ENCODE measurements at places on chromosomes 1 and 21.

GRCh38 chr1:63987014-63987627 is 213.3 kb downstream of the ROR1 start:
- DNase-seq, result no peak

GRCh38 chr21:31744182-31744800 is 12.4 kb upstream of the SCAF4 start:
- no peak for DNase-seq

GRCh38 chr1:84257617-84258016 is 43.9 kb upstream of the SAMD13 start:
- DNase-seq, result no peak

GRCh38 chr1:234899041-234899729 is 229.5 kb downstream of the TOMM20 start:
- DNase-seq, result no peak

- no peak for DNase-seq
These were observed 213.2 kb downstream of the TNR start for GRCh38 chr1:175530183-175530582.

DNA sequence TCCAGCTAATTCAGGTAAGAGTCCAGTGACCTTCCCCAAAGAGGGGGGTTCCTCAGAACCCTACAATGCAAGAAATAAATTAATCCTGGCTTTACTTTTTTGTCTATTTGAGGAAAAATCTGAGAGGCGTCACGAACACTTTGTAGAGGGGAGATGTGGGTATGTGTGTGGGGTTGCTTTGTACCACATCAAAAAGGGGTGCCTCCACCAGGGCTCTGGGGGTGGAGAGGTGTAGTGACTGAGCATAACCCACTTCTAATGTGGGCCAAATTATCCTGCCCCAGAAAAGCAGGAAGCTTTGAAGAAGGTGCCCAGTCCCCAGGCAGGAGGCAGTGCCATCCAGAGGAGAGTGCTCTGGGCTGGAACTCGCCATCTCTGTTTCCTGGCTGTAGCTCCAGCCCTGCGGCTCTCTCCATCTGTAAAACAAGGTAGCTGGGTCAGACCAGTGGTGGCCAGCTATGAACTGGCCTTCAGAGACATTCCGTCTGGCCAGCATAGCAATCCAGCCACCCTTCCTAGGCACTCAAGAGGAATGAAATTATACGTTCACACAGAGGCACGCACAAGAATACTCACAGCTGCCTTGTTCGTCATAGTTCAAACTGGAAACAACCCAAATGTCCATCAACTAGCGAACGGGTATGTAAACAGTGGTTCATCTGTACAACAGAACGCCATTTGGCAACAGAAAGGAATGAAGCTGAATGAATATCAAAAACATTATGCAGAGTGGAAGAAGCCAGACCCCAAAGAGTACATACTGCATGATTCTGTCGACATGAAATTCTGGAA is 45.4 kb upstream of the TNFRSF1B start:
- no peak for DNase-seq

- no peak for DNase-seq
These were observed 40.0 kb downstream of the FCRL5 start for GRCh38 chr1:157512036-157512969.

DNA sequence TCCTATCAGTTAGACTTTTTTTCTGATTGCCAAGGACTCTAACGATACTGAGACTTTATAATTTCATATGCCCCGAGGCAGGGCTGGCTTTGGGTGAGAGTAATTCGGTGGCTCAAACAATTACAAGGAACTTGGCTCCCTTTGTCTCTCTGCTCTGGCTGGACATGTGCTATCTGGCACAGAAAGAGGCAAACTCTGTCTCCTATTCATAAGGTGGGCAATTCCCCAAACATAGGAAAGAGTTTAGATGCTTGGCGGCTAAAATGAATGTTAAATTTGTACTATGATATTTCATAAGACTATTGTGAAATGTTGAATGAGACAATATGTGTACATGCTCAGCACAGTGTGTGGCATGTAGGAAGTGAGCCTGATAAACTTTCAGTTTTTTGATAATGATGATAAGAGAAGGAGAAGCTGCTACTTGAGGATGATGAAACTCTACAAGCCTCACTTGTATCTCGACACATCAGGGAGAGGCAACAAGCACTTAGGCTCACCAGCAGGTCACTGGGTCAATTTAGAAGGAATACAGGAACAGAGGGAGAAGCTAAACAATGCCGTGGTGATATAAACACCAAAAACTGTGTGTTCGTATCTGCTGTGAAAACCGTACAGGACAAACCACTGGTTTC is 12.6 kb upstream of the NTPCR start:
- no peak for DNase-seq

- no peak for DNase-seq
These were observed 12.7 kb upstream of the PRELP start for GRCh38 chr1:203462878-203463277.

All from activated CD4-positive, alpha-beta T cell treated with anti-CD3 and anti-CD28 coated beads for 24 hours (primary cell).